SW480 (cell line): ENCODE measurements at places on chromosomes 7 and 10.

DNA sequence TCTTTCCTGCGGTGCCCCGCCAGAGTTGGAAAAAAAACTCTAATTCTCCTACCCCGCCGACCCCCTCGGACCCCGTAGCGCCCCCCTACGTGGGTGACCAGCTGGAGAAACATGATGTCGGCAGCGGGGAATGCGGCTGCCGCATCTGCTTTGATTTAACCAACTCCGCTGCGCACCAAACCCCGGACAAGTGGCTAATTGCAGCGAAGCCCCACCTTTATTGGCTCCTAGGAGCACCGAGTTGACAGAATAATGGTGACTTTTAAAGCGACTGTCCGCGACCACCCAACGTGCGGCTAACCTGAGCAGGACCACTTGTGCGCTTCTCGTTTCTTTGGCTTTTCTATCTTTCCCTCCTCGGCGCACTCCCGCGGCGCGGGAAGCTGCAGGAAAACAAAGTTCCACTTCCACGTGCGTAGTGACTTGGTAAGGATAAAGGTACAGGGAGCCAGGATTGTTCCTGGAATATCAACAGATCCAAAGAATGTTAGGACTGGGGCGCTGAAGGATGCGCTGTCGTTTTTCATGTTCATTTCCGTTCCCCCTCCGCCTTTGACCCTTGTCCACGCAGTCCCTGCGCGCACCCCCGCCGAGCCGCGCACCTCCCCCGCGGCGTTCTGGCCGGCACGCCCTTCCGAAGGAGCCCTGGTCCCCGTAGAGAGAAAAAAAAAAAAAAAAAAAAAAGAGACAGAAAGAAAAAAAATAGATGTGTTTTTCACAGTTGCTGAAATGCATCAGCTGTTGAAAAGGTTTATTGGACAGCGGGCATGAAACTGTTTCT, 1.4 kb downstream of the WNT16 start:
- peak; percentile 47 for DNase-seq

DNA sequence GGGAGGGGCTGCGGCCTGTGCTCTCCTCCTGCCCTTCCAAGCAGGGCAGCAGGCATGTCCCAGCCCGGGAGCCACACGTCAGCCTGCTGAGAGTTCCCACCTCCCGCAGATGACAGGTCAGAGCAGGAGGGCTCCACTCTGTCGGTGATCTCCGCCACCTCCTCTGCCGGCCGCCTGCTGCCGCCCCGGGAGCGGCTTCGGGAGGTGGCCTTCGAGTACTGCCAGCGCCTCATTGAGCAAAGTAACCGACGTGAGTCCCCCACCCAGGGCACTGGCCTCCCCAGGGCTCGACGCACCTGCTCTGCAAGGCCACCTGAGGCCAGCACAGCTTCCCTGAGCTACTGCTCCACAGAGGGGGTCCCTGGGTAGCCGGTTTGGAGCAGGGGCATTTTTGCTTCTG, 9.4 kb downstream of the AP5Z1 start:
- no peak for DNase-seq

GRCh38 chr7:7652798-7653540, 12.4 kb downstream of the UMAD1 start:
- DNase-seq = no peak

DNA sequence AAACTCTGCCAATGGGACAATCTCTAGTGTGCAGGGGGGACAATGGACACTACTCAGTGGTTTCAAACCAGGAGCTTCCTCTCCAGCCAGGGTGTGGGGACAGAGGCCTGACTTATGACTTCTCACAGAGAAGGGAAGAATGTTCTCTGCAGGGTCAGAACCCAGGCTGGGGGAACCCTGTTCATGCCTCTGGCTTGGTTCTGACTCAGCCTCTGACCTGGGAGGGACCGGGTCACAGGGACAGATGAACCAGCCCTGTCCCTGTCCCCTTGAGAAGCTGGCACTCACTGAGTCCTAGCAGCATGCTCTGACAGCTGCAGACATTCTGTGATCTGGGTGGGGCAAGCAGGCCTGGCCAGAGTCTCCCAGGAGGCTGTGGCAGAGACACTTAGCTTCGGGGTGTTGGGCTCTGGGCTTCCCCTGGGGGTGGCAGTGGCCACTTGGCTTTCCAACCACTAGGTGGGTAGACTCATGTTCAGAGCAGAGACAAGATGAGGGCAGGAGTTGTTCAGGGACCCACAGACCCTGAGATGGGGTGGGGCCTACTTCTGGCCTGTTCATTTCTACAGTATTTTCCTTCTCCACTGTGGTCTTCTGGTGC, 13.6 kb downstream of the TSPAN15 start:
- DNase-seq = no peak

DNA sequence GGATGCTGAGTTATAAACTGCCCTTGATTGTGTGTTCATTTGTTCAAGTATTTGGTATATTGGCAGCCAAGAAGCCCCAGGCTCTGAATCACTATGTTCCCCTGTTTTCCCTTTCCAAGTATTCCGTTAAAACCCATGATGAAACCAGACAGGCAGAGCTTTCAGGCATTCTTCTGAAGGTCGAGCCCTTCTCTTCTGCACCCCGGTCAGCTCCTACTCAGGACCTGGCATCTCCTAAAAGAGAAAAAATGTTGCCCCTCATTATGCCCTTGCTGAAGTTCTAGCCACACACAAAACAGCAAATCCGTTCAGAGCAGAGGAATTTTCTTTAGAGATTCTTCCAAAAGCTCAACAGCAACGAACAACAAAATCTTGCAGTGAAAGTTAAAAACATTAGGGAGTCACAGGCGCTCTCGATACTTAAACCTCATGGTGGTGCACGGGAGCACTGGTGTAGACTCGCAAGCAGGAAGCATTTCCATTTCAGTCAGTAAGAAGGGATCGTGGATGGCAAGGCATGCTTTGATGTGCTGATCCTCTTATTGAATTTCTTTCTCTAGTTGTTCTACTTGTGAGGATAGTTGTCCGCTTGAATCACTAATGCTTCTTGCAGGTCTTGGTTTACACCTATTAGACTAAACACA, 264.9 kb downstream of the SKIDA1 start:
- DNase-seq = no peak
